ENCODE measurements at places on chromosomes 13 and 19.

DNA sequence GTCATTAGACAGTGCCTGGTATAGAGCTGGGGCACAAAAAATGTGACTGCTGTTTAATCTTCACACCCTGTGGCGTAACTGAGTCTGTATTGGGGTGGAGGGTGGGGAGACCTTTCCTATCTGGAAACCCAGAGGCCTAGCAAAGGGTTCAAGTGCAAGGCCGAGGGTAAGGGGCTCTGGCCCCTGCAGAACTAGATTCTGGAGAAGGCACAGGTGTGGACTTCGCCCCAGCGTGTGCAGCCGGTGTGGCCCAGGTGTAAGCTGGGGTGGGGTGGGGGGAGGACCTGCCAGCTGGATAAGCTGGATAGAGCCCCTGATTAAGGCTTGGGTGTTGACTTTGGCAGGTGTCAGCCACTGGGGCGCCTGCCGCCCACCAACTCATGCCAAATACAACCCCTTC is 1.3 kb downstream of the RAB3D start:
- DNase-seq: no peak

- DNase-seq: no peak
These were observed 16.8 kb downstream of the POLR1D start for GRCh38 chr13:27638521-27638920.

DNA sequence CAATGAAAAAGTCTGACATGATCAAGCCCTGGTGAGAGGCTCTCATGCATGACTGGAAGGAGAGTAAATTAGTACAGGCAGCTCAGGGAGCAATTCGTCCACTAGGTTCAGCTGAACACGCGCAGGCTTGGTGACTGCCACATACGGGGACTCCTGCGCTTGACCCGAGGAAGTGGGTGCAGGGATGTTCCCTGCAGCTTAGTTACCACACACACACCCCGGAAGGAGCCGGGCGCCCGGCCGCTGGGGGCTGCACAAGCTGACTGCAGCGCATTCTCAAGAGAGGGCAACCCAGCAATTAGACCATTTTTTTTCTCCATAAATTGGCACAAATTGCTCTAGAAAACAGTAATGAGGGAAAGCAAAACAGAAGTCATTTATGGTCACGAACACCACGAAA is 23.0 kb upstream of the MIER2 start:
- no peak for DNase-seq

- no peak for DNase-seq
These were observed 110.4 kb downstream of the CRYL1 start for GRCh38 chr13:20415306-20415679.

GRCh38 chr13:82654861-82655855 is 1227.1 kb downstream of the SLITRK1 start:
- no peak for DNase-seq

DNA sequence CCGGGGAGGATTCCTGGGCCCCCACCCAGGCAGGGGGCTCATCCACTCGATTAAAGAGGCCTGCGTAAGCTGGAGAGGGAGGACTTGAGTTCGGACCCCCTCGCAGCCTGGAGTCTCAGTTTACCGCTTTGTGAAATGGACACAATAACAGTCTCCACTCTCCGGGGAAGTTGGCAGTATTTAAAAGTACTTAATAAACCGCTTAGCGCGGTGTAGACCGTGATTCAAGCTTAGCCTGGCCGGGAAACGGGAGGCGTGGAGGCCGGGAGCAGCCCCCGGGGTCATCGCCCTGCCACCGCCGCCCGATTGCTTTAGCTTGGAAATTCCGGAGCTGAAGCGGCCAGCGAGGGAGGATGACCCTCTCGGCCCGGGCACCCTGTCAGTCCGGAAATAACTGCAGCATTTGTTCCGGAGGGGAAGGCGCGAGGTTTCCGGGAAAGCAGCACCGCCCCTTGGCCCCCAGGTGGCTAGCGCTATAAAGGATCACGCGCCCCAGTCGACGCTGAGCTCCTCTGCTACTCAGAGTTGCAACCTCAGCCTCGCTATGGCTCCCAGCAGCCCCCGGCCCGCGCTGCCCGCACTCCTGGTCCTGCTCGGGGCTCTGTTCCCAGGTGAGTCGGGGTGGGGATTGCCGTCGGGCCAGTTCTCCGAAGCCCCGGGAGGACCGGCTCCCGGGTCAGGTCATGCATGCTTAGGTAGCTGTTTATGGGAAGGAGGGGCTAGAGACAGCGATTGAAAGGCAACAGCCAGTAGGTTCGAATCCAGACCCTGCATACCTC is at the start of gene ICAM1:
ICAM1 (plus strand) TSS at position 505 of the 779 bp plus-strand sequence; CDS start at position 545, 40 bp downstream.
- DNase-seq: peak; percentile 61

- no peak for DNase-seq
These were observed 110.3 kb downstream of the NALCN start for GRCh38 chr13:101305981-101306411.

GRCh38 chr19:34109596-34109995 is 62.7 kb upstream of the LSM14A start:
- no peak for DNase-seq

GRCh38 chr13:65656740-65657329 is 1573.3 kb downstream of the PCDH9 start:
- no peak for DNase-seq

DNA sequence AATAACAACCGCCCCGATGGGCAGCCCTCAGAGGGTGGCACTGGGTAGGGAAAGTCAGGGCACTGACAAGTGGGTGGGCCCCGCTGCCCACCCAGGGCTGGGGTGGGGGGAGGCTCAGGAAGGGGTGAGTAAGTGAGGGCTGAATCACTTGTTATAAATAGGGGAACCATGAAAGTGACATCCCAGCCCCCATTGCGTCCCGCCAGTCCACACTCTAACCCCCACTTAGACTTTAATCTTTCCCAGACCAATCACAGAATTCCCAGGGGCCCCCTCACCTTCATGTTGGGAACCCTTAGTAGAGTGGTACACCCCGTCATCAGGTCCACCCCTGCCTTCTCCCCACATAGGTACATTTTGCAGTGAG is 37.0 kb upstream of the NANOS3 start:
- DNase-seq: no peak

DNA sequence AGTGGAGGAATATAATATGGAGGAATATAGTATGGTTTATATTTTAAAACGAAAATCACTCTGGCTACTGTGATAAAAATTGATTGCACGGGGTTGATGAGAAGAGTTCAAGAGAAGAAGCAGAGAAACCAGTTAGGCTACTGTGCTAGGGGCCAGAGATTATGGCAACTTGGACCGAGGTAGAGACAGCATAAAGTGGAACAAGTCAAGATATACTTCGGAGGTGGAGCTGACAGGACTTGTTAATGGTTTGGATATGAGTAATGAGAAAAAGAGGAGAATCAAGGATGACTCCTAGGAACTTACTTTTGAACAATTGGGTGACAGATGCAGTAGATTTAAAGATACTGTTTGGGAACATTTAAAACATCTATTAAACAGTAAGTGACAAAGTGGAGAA is 6.6 kb upstream of the WDFY2 start:
- no peak for DNase-seq

- DNase-seq: no peak
These were observed 743.4 kb downstream of the UQCRFS1 start for GRCh38 chr19:28469544-28469943.

DNA sequence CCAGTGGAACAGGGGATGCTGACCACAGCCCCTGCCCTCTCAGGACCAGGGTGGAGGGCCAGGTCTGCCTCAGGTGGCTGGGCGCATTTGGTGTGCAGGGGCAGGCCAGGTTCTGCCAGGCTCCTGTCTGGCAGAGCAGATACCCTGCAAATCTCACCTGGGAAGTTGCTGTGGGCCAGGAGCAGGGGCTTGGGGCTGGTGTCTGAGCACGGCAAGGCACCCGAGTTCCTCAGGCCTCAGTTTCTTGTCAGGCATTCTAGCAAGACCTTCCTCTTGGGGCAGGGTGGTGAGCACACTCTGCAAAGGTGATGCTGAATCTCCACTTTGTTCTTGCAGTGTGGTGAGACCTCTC is 1.1 kb downstream of the CRTC1 start:
- DNase-seq: no peak

- no peak for DNase-seq
These were observed 24.7 kb downstream of the GPR42 start for GRCh38 chr19:35395382-35396199.

GRCh38 chr19:51219307-51219706 is 5.6 kb upstream of the CD33 start:
- DNase-seq: no peak

- no peak for DNase-seq
These were observed 87.2 kb downstream of the B3GLCT start for GRCh38 chr13:31286930-31287329.

- DNase-seq: no peak
These were observed 55.7 kb downstream of the KLF2 start for GRCh38 chr19:16380314-16380695.

- DNase-seq: no peak
These were observed 27.3 kb upstream of the MPHOSPH8 start for GRCh38 chr13:19606152-19606551.

- DNase-seq: no peak
These were observed 25.3 kb upstream of the FBN3 start for GRCh38 chr19:8174706-8175105.

DNA sequence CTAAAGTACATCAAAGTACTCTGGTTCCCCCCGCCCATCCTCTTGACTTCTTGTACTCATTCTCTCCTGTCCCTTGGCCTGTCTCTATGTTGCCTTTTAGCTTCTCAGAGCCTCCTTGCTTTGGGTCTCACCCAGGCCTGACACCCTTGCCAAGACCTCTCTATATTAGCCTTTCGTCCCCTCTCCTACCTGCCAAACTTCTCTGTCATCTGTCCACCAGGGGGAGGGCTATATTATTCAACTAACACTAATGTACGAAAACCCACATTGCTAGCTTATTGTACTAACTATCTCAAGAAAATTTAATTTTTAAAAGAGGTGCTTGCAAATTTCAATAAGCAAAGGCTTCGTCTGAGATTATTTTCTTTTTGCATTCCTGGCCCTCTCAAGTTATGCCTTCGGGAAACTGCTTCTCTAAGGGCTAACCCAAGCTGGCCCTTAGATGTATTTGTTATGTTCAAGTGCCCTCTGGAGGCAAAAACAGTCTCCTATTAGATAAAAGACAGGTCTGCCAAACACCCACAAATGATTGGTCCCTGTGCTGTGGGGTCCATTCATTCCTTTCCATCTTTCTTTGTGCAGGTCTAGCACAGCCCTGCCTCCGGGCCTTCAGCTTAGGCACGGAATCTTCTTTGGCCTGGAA is 6.3 kb upstream of the MRPS31 start:
- no peak for DNase-seq

Measured in stimulated activated CD4-positive, alpha-beta T cell treated with anti-CD3 and anti-CD28 coated beads, TNF-alpha, amount 100 ng/mL, for 48 hours (primary cell).